ENCODE measurements at places on chromosomes 12 and 14. TPM values are rescaled to one million over a fixed set of nuclear protein-coding genes. Genes with fewer than 3 reads are reported as not detected.

Gene HPD
- total RNA-seq, result 0.12 TPM

Gene BICDL1
- total RNA-seq, result 1.2 TPM

Gene PPM1H
- total RNA-seq, result 9.2 TPM

Gene USP44
- total RNA-seq, result not detected

Gene PTGER2
- total RNA-seq, result not detected

Gene KLHL33
- not detected for total RNA-seq

DNA sequence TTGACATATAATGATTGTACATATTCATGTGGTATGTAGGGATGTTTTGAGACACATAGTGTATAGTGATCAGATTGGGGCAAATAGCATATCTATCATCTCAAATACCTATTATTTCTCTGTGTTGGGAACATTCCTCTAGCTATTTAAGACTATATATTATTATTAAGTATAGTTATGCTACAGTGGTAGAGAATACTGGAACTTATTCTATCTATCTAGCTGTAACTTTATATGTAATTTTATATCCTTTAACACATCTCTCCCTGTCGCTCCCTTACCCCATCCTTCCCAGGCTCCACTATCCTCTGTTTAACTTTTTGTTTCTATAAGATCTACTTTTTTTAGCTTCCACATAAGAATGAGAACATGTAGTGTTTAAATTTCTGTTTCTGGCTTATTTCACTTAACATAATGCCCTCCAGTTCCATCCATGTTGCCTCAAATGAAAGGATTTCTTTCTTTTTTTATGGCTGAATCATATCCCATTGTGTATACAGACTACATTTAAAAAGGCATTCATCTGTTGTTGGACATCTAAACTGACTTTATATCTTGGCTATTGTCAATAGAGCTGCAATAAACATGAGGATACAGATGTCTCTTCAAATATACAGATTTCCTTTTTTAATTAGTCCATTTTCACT, 102.1 kb upstream of the GZMB start:
- no peak for DNase-seq

DNA sequence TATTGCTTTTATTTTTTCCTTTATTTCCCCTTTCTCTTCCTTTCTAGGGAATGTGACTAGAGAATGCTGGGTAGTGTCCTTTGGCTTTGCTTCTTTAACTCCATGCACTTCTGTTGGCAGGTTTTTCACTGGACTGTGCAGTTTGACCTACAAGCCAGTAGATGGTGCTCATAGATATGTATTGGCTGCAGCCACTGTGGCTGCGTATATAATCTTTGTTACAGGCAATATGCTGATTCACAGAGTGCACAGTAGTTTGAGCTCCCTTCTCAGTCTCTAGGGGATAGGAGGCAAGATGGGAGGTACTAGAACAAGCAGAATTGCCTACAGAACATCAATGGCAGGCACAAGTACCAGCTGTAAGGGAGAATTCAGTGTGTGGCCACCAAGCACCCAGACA, 503.5 kb downstream of the LRFN5 start:
- peak; percentile 35 for DNase-seq

GRCh38 chr12:109308534-109309380, at the start of gene FOXN4:
Gene FOXN4, minus strand, starts transcription at chr12:109309284. Its CDS starts 963 bp downstream, at chr12:109308321.
- DNase-seq, result no peak

DNA sequence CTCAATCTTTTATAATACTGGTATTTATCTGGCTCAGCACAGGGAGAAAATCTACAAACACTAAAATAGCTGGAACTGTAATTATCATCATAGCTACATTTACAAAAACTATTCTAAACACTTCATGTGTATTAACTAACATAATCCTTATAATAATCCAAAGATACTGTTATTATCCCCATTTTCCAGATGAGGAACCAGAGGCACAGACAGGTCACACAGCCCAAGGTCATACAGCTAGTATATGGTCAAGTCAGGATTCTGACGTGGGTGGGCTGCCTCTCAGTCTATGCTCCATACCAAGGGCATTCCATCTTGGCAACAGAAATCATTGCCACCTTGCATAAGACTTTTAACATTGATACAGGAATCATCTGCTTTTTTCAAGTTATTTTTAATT, 11.4 kb downstream of the FERMT2 start:
- no peak for DNase-seq

DNA sequence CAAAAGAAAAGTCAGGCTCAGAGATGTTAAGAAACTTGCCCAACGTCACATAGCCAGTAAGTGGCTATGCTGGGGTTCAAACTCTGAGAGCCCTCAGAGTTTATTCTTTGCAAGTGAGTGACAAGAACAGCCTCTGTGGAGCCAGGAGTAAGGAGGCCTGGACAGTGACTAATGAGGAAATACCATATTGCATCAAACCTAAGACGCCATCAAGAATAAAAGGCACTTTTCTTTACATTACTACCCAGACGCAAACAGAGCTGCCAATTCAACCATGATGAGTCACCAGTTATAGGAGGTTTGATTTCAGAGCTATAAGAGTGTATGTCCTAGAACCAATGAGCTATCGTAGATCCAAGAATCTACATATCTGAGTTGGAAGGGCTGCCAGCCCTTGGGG, 9.4 kb downstream of the TNFRSF1A start:
- DNase-seq, result peak; percentile 55

GRCh38 chr12:87866578-87867292, 162.5 kb downstream of the C12orf50 start:
- peak; percentile 20 for DNase-seq

- DNase-seq, result peak; percentile 91
These were observed 90.2 kb downstream of the NTN4 start for GRCh38 chr12:95700316-95700785.

DNA sequence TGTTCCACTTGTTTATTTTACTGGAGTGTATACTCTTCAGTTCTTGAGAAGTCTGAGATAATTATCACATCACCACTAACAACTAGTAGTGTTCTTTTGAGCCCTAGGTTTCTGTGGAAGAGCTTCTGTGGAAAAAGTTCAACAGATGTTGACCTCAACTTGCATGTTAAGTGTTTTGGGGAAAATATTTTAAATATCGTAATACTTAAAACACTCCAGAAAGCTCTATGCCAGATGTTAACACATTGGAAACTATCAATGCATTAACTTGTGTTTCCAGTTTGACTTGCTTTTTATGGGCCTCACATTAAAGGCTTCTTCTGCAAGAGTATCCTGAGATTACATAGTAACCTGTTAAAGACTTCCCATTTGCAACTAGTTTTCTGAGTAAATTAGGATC, 173.1 kb downstream of the DUSP6 start:
- no peak for DNase-seq

DNA sequence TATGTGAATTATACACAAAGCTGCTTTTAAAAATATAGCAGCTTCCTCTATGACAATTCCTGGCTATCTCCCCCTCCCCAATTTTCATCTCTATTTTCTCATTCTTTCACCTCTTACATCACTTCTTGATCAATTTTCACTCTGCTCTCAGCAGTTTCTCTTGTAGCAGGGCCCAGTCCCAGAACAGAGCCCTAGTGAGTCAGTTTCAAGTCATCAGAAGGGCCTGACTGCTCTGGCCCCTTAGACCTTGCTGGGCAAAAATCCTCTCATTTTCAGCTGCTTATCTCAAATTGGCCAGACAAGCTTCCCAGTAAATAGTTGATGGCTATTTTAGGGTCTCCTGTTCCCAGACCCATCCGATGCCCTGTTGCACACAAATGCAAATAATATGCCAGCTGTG, 101.4 kb downstream of the TTC7B start:
- no peak for DNase-seq

DNA sequence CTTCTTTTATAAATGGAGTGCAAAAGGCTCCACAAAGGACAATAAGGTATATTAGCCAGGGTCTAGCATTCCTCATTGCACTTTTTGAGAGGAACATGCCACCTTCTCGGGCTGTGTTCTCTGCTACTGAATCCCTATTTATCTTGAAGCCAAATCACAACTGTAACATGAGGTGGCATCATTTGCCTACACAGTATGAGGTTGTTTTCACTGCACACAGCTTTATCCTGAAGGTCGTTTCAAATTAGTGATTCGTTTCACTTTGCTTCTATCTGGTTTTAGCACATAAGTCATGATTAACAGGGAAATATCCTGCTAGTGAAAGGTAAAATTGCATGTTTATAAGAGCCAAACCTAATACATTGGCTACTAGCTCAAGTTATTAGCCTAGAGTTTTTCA, 153.8 kb downstream of the SLC35F4 start:
- DNase-seq, result no peak

DNA sequence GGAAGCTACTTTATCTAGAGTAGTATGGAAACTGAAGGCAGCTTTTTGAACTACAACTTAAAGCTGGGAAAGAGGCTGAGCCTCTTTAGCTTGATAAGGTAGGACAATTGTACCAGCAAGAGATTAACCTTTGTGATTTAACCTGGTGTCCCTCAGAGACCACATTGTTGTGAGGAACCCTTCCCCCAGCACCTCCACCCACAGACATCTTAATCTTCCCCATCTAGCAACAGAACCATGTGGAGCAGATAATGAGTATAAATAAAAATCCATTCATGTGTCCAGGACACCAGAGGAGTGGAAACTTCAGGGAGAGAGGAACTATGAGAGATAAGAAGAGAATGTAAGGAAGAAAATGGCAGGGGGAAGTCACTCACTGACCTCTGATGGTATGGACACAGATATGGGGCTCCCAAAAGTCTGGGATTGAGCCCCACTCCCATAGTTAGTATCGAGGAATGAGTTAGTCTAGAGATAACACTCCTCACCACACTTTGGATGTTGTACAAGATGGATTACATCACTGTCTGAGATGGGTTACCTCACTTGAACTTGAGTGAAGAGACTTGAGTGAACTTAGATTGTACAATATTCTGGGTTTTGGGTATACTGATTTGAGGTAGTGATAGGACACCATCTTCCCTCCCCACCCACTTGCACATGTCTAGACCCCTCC, 33.9 kb upstream of the SLC38A2 start:
- DNase-seq, result no peak

DNA sequence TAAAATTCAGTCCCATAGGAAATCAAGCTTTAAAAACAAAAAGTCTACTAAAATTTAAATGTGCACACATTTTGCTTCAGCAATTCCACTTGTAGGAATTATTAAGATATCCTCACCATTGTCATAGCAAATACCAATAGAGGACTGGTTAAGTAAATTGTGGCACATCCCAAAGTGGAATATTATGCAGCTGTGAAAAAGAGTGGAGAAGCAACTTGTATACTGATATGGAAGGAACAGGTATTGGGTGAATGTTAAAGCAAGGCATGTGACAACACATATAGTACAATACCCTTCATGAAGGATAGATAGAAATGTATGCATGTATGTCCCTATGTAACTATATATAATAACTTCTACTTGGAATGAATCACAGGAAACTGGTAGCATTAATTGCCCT, 11.9 kb downstream of the KRT8 start:
- DNase-seq, result no peak
